ENCODE measurements at places on chromosomes 16 and 17.

DNA sequence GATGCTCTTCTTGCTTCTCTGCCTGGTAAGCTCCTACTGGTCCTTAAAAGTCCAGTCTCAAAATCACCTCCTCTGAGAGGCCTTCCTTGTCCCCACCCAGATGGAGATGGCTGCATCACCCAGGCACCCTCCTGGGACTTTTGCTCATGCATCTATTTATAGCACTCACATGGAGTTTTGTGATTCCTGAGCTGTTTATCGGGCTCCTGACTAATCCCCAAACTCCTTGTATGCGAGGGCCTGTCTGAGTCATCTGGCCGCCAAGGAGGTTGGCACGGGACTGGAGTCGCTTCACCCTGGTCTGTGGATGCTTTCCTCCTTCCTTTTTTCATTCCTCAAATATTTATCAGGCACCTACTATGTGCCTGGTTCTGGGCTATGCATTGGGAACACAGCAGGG is 2.3 kb upstream of the MAP2K3 start:
- no peak for DNase-seq

DNA sequence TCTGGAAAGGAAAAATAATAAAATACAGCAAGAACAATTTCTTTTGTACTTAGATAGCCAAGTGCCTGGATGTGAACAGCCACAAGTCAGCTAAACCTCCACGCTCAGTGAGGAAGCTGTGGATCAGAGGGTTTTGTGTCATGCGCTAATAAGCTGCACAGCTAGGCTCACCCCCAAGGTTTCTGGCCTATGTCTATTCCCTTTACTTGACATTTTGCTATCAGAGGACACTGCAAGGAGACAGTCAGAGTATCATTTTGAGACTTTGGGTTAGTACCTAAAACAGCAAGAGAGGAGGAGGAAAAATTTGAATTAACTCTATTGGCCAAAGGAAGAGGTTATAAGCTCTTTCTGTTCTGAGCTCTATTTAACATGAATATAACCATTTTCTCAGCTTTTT is 139.3 kb downstream of the KCNJ2 start:
- no peak for DNase-seq

DNA sequence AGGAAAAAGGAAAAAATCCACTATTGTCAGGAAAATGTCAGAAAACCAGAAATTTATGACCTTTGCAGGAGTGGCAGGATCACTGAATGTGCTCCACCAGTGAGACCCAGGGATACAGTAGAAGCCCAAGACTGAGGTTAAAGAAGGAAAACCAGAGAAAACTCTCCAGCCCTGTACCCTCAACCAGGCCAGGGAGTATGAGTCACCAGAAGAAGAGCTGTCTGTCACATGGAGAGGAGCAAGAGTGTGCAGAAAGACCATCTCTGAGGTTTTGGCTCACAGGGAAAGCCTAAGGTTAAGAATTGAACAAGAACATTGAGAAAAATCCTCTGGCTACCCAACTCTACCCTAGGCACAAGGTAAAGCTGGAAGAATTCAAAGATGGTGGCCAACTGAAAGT is 47.6 kb upstream of the MON1B start:
- DNase-seq, result no peak

DNA sequence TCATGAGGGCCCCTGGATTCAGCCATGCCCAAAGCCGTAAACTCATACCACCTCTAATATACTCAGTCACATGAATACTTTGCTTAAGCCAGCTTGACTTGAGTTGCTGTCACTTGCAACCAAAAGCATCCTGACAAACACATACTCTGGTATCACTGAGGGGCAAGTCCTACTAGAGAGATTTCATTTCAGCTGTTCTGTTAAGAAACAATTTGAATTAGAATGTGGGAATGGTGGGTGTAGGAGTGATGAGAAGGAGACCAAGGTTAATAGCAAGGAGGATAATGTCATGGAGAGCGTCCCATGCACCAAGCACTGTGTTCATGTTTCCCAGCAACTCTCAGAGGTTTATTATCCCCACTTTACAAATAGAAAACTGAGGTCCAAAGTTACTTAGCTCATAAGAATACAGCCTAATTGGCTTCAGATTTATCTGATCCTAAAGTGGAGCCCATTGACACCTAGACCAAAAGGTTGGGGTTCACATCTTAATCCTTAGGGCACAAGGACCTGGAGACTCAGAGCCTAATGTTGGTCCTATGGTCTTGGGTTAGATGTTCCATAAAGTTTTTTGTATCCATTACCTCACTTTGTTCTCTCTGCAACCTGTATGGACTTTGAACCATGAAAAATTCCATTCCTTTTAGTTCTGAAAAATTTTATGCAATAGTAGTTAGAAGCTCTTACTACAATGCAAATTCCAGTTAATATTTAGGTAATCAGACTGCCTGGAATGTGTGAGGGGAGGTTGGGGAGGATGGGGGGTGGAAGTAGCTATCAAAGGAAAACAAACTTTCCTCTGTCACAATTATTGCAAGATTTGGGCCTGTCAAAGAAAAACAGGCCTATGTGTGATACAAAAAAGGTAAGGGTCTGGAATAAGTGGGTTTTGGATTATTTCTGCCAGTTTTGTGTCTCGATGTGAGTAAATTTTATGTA is 105.9 kb downstream of the IRX3 start:
- no peak for DNase-seq

DNA sequence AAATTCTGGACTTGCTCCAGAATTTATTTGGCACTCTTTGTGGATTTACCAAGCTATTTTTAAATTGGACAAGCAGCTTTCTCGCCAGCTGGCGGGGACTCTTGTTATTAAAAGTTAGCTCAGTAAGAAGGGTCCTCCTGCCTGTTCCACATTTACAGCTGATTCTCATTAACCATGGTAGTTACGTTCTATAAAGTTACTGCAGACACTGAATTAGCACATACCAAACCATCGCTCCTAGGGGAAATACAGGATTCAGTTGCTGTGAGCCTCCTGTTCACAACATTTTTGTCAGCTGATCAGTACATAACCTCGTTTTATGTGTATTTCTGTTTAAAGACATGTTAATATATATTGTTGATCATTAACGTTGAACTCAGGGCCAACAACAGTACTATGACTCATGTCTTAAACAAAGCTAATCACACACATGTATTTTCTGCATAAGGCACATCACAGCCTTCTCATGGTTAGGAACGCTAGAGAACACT is 4.2 kb downstream of the LDAF1 start:
- DNase-seq, result no peak

DNA sequence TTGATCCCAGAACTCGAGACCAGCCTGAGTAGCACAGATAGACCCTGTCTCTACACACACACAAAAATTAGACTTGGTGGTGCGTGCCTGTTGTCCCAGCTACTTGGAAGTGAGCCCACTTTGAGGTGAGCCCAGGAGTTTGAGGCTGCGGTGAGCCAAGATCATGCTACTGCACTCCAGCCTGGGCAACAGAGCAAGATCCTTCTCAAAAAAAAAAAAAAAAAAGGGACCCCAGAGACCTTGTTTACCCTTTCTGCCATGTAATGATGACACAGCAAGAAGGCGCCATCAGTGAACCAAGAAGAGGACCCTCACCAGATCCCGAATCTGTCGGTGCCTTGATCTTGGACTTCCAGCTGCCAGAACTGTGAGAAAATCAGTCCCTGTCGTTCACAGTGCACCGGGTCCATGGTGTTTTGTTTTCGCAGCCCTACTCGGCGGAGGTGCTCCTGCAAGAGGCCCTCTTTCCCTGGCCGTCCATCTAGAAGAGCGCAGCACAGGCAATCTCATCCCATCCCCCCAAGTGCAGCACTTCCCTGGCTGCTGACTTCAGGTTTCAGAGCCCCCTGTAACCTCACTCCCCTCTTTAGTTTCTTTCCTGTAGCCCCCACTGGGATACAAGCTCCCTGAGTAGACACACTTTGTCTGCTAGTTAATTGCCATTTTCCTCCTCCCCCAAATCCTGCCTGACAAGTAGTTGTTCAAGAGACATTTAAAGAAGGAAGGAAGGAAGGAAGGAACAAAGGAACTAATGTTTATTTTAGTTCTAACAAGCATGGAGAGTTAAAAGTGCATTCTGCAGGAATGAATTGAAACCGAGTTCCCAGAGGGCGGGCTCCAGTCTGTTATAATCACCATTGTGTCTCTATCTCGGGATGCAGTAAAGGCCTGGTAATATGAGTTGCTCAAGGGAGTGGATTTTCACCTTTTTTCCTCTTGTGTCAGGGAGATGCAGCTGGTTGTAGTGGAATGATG is 115.3 kb downstream of the SNX29 start:
- DNase-seq, result no peak

- no peak for DNase-seq
Measured at GRCh38 chr17:51165680-51166197, 472 bp upstream of the NME2 start.

GRCh38 chr17:83195330-83196023 is 116.1 kb downstream of the METRNL start:
- no peak for DNase-seq
